ENCODE measurements at places on chromosomes 2 and 18.

- no peak for DNase-seq
These were observed 45.4 kb upstream of the ANKRD62 start for GRCh38 chr18:12048010-12048826.

DNA sequence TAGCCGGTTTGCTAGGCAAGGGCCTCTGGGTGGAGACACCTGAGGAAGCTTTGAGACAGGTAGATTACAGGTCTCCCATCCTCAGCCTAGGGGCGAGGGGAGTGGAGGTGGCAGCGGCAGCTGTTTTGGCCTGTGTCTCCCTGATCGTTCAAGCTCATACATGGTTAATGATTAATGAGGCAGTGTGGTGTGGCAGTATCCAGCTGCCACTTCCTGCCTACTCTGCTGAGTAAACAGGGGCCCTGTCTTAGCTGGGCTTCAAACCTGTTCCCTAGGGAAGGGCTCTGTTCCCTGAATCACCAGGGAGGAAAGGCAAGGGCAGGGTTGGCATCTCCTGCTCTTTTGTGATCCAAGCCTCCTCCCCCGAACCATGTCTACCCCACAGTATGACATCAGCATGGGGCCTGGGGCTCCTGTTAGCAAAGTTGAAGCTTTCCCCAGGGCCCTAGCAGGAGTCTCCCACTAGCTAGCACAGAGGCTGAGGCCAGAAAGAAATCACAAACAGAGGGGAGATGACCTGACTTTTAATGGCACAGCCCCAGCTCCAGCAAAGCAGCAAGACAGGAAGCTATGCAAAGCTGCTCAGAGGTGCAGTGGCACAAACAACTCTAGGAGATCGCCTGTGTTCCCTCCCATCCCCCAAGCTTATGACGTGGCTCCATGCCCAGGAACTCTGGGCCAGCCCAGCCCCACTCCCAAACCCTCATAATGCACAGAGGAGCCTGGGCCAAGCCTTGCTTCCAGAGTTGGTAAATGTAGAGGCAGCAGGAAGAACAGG lies 3.7 kb upstream of the TUBA4B start:
- peak; percentile 43 for DNase-seq

DNA sequence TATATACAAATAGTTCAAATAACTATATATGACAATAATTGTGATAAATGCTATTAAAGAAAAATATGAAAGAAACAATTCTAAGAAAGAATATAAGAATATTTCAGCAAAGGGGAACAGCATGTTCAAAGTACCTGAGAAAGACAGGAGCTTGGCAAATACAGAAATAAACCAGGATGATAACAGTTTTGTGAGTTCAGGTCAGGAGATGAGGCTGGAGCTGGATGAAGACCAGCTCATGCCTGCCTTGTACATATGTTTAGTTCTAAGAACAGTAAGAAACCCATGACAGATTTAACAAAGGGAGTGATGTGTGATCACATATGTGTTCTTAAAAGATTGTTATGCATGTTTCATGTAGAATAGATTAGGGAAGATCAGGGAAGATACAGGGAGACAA lies 98.2 kb downstream of the R3HDM1 start:
- no peak for DNase-seq

DNA sequence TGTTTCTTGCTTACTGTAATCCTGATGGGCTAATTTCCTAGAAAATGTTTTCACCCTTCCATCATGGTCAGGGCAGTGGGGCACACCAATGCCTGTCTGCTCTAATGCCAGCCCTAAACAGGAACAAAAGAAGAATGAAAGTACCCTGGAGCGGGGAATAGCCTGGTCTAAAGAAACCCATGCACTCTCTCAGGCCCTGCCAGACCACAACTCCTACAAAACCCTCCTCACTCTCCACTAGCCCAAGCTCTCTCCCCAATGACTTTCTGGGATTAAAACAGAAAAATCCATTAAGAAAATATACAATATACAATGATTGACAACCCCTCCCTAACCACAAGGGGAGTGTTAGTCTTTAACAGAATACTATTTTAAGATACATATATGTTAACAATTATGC lies 67.6 kb downstream of the AAK1 start:
- no peak for DNase-seq

- no peak for DNase-seq
These were observed 49.6 kb downstream of the MYO3B start for GRCh38 chr2:170227507-170227947.

GRCh38 chr2:236928380-236929037 lies 157.2 kb upstream of the COPS8 start:
- no peak for DNase-seq

DNA sequence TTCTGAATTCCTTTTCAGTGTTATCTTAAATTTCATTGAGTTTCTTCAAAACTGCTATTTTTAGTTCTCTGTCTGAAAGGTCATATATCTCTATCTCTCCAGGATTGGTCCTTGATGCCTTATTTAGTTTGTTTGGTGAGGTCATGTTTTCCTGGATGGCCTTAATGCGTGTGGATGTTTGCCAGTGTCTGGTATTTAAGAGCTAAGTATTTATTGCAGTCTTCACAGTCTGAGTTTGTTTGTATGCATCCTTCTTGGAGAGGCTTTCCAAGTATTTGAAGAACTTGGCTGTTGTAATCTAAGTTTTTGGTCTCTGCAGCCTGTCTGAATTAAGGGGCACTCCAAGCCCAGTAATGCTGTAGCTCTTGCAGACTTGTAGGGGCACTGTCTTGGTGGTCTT lies 249.3 kb downstream of the ZNF385B start:
- DNase-seq, result no peak

DNA sequence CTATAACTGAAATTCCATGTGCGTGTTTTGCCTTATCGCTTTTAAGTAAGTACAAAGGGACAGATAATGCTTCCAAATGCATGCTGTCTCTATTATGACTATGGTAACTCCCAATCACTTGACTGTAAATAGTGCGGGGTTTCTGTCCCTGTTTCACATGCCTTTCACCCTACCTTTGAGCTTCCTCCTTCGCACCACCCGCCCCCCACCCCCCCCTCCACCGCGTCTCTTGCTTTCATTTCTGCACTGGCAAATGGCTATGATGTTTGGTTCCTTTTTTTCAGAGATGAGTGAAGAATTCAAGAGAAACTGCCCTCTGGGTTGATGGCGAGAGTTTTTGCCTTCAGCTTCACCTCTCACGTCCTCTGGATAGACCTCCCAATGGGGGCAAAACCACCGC lies 25.0 kb upstream of the SPP2 start:
- DNase-seq, result peak; percentile 4

GRCh38 chr2:217177720-217178119 lies 317.9 kb upstream of the TNP1 start:
- no peak for DNase-seq

DNA sequence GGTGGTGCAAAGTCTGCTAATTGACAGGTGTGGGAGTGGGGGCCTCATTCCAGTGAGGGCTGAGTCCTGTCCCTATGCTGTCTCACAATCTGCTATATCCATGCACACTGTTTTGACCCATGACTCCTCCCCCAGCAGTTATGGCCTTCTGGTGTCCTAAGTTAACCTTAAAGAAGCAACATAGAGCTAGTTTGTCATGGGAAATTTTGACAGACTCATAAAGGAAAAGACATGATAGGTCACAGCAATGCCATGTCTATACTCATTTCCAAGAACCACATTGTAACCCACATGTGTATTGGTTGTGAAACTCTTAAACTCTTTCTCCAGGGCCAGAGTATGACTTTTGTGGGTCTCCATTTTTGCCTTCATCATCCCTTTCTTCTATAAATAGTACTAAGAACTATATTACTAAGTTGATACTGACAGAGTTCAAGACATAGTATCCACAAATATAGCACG lies 78.2 kb upstream of the SLC1A4 start:
- DNase-seq, result no peak

DNA sequence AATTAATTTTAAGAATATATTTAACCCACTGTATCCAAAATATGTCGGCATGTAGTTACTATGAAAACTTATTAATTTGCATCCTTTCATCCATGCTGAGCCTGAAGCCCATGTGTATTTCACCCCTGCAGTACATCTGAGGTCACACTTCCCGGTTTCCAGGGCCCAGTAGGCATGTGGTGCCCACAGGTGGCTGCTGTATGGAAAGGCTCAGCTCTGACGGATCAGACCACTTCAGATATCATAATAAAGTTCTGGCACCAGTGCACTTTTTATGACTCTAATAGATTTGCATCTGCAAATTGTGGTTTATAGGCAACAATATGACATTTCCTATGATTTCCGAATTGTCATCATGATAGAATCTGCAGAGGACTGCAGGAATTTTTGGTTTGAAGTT lies 22.5 kb downstream of the SH3RF3 start:
- no peak for DNase-seq

- no peak for DNase-seq
These were observed 58.4 kb downstream of the ATOH8 start for GRCh38 chr2:85812094-85812735.

GRCh38 chr18:61606759-61607158 lies 273.5 kb downstream of the CDH20 start:
- no peak for DNase-seq

DNA sequence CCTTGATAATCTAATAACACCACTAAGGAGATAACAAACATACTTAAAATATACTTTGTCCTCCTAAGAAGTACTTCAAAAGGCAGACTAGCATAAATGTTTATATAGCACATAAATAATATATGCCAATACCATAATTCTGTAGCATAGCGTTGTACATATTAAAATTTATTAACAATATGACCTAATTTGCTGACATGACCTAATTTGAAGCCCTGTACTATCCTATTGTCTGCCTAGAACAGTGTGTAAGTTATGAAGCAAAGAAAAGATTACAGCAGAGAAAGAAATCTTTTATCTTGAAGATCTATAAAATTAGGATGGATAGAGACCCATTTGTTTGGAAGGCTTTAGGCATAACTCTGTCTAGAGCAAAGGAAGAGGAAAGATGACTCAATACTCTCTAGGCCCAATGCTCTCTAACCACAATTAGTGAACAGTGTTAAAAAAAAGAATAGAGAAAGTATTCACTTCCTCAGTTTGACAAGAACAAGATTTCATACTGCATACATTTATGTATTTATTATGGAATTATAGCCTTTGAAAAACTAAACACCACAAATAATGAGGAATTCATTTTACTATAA lies 231.3 kb downstream of the ZRANB3 start:
- DNase-seq, result no peak

DNA sequence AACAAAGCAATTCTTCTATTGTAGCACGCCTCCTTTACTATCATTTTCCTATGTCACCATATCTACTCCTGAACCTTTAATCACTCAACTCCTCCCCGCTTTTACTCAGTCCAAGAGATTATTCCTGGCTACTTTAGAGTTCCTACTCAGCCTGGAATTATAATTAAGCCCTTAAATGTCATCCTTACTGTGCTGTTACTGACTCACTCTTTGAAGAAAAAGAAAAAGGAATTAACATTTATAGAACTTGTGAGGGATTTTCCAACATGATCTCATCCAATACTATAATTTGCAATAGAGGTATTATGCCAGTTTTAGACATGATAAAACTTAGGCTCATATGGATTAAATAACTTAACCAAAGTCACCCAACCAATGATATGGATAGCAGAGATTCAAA lies 61.7 kb downstream of the CCDC88A start:
- no peak for DNase-seq

DNA sequence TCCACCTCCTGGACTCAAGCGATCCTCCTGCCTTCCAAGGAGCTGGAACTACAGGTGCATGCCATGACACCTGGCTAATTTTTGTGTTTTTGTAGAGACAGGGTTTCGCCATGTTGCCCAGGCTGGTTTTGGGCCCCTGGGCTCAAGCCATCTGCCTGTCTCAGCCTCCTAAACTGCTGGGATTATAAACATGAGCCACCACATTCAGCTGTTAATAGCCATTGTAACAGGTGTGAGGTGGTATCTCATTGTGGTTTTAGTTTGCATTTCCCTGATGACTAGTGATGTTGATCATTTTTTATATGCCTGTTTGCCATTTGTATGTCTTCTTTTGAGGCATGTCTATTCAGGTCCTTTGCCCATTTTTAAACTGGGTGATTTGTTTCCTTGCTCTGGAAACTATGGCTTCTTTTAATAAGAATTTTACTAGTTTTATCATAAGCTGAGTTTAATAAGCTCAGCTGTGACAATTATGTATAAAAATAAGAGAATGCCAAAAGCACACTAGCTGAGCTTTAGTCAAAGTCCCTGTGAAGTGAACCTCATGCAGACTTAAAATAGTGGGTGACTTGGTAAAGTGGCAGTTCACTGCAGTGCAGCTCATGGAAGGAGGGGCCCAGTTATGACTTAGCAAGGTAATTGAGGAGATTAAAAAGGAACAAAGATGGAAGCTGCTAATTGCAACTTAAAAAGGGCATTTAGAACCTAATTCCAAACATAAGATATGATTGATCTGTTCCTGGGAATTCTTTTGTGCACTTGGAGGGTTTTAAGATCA lies 465.1 kb downstream of the TGIF1 start:
- no peak for DNase-seq

DNA sequence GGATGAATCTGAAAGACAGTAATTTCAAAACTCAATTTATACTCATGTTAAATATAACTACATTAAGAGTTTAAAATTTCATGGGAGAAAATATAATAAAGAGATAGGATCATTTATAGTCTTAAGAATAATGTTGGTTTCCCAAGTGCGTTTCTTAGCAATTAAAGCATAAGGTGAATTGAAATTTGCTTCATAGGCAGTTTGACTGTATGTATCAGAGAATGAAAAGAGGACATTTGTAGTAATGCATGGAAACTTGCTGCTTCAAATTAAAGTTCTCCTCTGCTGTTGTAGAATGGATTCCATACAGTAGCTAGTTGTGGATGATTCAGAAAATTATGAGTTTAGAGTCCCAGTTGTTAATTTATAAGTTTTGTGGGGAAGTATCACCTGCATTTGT lies 68.1 kb downstream of the NUP35 start:
- DNase-seq, result no peak

GRCh38 chr2:12286347-12286746 lies 430.4 kb upstream of the TRIB2 start:
- no peak for DNase-seq
